ENCODE measurements at places on chromosomes 3 and 15. TPM values are rescaled to one million over a fixed set of nuclear protein-coding genes. Genes with fewer than 3 reads are reported as not detected.

GRCh38 chr3:168047190-168047795 is 48.4 kb downstream of the GOLIM4 start:
- no peak for DNase-seq

DNA sequence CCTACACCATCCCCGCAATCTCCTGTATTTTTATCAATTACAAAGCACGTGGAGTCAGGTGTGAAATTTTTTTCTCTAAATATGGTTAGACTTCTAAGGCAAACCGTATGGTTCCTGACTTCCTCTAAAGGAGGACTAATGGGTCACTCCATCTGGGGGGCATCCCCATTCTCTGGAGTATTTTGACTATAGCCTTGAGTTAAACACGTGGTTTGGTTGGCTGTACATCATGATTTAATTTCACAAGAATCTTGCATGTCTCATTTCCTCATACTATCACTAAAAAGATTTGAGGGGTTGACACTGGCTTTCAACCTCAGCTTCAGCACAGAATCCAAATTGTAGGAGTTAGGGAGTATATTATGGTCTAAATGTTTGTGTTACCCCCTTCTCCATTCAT is 25.3 kb upstream of the ZNF770 start:
- no peak for DNase-seq

- no peak for DNase-seq
These were observed 265.0 kb downstream of the XXYLT1 start for GRCh38 chr3:195005759-195006510.

GRCh38 chr3:110849064-110849463 is 222.6 kb upstream of the NECTIN3 start:
- DNase-seq: no peak

Gene ALAS1
- 64.5 TPM for total RNA-seq

Measured in activated CD4-positive, alpha-beta memory T cell treated with anti-CD3 and anti-CD28 coated beads for 36 hours (primary cell).